G401 (cell line): ENCODE measurements at places on chromosomes 1 and 21.

DNA sequence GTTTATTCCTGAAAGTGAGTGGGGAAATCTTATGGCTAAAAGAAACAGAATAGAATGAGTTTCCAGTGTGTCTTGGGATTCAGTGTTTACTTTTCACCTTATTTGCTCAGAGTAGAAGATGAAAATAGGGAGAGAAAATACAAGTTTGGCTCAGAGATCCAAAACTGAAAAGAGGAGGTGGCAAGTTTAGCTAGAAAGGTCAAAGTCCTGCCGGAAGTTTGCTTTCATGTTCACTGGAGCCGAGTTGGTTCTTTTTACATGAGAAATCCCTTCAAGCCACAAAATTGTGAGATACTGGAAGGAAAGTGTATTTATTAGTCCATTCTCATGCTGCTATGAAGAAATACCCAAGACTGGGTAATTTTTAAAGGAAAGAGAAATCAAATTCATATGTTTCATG lies 604.6 kb downstream of the MRPL39 start:
- no peak for DNase-seq

GRCh38 chr21:35051287-35051818 lies 2.3 kb upstream of the RUNX1 start:
- peak; percentile 3 for DNase-seq

DNA sequence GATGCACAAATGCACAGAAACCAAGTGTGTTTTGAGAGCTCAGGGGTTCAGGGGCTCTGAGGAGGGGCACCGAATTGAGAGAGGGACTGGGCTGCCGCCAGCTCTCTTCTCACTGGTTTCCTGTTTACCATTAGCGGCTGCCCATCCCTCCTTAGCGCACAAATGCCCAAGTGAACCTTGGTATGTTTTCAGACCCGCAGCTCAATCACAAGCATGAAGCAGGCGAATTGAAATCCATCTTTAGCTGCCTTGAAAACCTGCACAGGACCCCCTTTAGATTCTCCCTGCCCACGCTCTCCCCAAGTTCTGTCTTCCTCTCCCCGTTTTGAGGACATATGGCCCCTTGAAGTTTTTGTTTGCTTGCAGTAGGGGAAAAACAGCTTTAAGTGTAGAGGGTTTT lies 61.1 kb upstream of the ACOT11 start:
- DNase-seq: peak; percentile 49

GRCh38 chr1:207453710-207454045 lies 450 bp upstream of the CR2 start:
- no peak for DNase-seq

- no peak for DNase-seq
These were observed 28.8 kb downstream of the SHISA4 start for GRCh38 chr1:201917362-201918033.

DNA sequence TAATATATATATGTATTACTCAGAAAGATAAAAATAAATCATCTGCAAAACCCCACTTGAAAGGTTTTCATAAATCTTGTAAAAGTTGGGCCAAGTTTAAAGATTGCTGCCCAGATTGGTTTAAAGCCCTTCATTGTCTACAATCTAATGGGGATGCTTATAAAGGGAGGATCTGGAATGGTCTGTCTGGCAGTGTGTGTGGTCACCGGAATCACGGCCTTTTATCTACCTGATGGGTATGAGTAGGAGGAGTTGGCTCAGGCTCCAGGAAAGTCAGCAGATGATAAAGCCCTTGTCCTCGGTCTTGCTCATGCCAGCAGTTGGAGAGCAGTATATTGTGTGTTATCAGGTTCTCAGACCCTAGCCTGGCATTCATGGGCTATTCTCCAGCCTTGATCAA lies 197.7 kb downstream of the ROR1 start:
- no peak for DNase-seq

GRCh38 chr21:41869771-41870170 lies 9.4 kb downstream of the PRDM15 start:
- DNase-seq: no peak

- DNase-seq: no peak
These were observed 47.7 kb downstream of the PGM1 start for GRCh38 chr1:63640633-63641567.

GRCh38 chr1:7327849-7328248 lies 443.2 kb upstream of the VAMP3 start:
- no peak for DNase-seq

DNA sequence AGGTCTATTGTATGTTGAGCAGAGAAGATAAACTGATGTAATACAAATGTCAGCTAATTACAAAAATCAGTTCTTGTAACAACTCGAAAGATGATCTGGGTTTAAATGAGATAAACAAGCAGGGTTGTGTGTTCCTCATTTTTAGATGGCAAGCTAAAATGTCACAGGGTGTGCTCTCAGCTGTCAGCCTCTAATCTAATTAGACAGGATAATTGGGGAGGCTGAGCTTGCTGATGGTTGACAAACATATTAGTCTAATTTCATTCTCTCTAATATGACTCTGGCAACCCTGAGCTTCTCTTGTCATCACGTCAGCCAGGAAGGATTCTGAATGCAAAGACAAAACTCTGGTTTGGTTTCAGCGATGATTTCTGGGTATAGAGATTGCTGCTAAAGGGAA lies 335.3 kb upstream of the KAZN start:
- DNase-seq: no peak

GRCh38 chr1:23638188-23638619 lies 53.4 kb upstream of the RPL11 start:
- no peak for DNase-seq

GRCh38 chr1:107196973-107197562 lies 56.2 kb downstream of the NTNG1 start:
- DNase-seq: no peak

GRCh38 chr1:15323351-15323988 lies 76.4 kb downstream of the FHAD1 start:
- DNase-seq: peak; percentile 85

DNA sequence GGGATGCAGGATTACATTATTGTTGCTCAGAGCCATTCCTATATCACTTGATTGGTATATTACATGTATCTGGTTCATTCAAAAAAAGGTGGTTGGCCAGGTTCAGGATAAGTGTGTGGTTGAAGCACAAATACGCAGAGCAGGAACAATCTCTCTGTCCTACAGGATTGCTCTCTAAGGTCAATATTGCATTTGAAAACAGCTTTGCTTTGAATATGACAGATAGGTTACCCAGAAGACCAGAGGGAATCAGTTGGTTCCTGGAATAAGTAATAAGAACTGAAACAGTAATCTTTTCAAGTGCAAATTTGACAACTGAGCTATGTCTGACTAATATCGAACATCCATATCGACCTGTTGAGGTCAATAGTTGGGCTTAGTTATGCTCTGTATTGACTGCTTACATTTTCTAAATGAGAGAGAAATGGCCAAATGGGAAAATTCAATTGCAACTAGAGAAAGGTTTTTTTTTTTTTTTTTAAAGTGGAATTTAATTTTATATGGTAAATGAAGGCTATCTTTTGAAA lies 176.8 kb downstream of the ATP6V1G3 start:
- no peak for DNase-seq

DNA sequence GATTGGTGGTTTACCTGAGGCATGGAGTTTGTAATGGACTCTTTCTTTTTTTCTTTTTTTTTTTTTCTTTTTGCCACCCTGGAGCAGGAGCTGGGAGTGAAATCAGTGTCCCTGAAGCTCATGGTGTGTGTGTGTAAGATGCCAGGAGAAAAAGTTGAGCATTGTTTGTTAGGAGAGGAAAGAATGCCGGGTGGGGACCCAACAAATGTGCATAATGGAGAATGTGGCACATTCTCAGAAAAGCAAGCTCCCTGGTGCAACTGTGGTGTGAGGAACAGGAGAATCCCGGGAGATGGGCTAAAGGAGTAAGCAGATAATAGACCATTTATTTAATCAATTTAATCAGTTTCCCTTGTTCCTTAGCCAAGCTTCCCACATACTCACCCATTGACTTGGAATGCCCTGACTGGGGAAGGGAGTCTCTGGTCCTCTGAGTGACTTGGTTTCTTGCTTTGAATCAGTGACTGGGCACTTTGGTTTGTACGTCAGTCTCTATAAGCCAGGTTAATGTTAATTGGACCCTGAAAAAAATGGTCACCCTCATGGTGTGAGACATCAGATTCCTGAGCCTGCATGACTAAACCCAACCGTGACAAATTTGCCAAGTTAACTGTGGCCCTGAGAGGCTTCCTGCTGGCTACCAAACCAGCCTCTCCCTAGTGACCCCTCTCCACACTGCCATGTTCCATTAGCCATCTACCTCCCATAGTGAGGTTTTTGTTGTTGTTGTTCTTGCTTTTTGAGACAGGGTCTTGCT lies 43.9 kb upstream of the ITPKB start:
- no peak for DNase-seq

GRCh38 chr1:7220712-7221252 lies 435.5 kb downstream of the CAMTA1 start:
- no peak for DNase-seq

DNA sequence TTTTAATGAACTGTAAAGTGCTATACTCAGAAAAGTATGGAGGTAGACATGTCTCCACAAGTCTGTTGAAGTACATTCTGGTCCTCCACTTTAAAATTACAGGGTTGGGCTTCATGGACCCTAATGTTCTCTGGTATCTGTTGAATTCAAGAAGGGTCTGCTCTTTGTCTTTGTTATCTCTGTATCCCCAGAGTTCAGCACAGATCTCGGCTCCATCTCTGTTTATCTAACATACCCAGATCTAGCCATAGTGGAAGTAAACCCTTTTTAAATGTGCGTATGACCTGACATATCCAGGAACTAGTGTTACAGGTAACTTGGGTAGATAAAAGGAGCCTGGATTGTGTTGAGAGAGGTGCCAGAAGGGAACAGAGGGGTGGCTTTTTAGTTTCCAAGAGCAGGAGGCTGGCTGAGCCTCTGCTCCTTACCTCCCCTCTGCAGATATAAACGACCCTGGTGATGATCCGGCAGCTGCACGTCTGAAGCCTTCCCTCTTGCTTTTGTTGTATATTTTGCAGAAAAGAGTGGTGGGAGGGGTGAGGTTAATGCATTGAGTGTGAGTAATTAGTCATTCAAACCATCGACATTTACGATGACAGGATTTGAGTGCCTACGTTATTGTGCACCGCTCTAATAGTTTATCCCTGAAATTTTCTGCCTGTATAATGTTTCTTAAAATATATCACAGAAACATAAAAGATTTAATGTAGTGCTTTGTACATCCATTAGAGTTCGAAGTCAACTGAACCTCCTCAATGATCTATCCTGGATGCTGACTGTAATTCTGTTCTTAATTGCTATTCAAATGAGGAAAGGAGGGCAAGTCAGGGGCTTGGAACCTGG lies 30.8 kb downstream of the ELAVL4 start:
- no peak for DNase-seq

DNA sequence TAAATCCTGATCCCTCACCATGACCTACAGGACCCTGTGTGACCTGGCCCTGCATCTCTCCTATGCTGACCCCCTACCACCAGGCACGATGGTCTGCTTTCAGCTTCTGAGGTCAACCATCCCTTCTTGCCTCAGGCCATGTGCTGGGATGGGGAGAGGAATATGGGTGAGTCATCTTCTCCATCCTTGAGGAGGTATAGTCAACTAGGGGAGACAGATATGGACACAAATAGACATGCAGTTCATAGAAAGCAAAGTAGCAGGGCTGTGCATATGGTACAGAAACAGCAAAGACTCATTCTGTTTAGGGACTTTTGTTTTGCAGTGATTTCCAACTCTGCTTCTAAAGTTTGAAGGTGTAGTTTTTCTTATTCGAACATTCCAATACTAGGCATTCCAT lies 250.8 kb upstream of the FGGY start:
- no peak for DNase-seq

DNA sequence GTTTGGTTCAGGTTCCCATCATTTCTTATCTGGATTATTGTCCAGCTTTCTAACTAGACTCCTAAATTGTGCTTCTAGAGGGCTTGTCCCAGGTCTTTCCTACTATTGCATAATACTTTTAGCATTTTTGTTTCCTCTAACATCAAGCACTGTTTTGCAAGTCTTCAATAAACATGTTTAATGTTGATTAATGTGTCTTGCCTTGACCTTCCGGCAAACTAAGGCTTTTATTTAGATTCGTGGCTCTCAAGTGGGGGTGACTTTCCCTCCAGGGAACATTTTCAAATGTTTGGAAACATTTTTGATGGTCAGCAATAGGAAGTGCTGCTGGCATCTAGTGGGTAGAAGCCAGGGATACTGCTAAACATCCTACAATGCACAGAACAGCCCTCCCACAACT lies 90.7 kb downstream of the RPE65 start:
- no peak for DNase-seq

GRCh38 chr1:91402023-91402422 lies 2.6 kb downstream of the HFM1 start:
- DNase-seq: peak; percentile 83

GRCh38 chr1:24289937-24290595 lies 29.1 kb upstream of the GRHL3 start:
- DNase-seq: peak; percentile 47

DNA sequence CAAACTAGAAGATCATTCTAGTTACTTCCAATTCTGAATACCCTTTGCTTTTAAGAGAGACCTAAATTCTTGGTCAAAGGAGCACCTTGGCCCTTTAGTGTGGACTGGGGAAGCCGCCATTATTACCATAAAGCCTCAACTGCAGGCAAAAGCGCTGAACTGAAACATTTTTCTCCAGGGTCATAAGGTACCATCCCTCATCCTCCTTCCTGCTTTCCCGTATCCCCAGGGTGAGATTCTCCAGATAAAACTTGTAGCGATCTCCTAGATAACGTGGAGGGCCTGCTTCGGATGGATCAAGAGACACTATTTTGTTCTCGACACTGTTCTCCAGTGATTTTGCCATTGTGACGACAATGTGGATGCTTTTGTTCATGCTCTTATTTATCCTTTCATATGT lies 9.8 kb downstream of the SLAMF1 start:
- DNase-seq: no peak

- no peak for DNase-seq
These were observed 37.5 kb downstream of the GPR88 start for GRCh38 chr1:100575406-100575805.

- DNase-seq: no peak
These were observed 819 bp downstream of the SLC25A34 start for GRCh38 chr1:15736892-15737261.

GRCh38 chr1:101079341-101079740 lies 53.8 kb upstream of the DPH5 start:
- no peak for DNase-seq

- no peak for DNase-seq
These were observed 3.4 kb upstream of the CSF1 start for GRCh38 chr1:109907190-109907774.

DNA sequence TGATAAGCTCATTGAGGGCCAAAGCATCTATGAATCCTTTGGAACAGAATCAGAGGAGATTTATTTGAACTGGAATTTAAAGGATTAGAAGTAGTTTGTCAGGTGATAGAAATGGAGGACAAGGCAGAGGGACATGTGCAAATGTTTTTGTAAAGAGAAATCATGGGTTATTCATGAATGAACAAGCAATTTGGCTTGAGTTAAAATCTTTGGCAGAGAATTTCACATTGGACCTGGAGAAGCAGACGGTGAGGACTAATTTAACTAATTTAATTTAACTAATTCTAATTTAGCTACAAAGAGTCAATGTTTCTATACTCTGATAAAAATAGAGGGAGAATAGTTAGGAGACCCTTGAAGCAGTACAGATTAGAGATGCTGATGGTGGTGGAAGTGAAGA lies 36.3 kb downstream of the SNX7 start:
- DNase-seq: no peak
